ENCODE measurements at places on chromosomes 4 and X.

- peak; percentile 57 for DNase-seq
These were observed 8.7 kb upstream of the SLC25A4 start for GRCh38 chr4:185134307-185134869.

DNA sequence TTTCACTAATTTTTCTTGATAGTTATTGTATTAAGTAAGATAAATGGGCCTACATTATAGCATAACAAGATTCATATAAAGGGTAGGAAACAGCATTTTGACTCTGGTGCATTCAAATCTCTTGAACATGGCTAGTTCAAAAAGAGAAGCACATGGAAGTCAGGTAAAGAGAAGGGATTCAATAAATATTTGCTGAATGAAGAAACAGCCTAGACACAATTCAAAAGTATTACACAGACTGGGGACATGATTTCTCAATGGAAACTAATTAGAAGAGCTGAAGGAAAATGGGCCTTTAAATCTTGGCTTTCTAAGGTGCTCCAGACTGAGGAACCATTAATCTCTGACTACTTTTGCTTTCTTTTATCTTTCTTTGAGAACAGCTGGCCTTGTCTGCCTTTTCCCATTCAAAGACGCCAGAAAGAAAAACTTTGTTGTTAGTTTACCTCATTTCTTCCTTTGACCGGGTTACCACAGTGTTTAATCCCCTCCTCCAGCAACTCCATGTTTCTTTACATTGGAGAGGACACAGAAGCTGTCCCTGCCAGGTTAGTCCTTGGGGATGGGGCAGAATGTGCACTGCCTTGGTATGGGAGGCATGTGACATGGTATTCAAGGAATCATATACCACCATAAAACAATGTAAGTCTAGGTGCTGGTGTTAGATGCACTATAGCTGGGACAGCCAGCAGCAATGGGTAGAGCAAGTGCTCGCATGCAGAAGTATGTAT, 264.2 kb downstream of the CAMK2D start:
- DNase-seq, result no peak

GRCh38 chr4:108113229-108113628, 55.5 kb downstream of the LEF1 start:
- no peak for DNase-seq

DNA sequence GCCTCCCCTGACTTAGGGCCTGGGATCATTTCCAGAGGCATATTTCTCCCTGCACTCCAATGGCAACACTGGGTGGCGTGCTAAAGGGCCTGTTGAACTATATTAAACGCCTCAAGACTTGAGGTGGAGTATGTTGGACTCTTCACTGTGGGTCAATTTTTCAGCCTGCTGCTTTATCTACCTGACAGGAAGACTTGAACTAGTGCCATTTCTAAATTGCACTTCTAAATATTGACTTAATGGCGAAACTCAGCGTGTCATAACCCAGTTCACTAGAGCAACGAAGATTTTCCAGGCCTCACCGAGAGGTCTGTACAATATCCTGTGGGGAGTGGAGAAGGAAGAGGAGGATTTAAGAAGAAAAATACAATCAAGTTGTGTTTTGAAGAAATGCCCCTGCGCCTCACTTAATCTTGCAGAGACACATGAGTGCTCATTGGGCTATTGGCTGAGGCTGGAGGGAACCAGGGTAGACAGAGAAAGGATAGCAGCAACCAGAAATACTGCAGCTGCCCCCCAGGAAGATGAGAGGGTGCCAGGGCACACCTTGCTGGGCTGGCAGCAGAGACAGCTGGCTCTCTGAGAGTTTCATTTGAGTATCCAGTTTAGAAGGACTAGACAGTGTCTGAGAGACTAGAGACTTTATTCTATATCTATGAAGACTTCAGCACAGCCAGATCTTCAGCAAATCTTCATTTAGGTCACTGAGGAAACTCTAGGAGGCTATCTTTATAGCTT, 67.4 kb downstream of the ENPP6 start:
- no peak for DNase-seq

DNA sequence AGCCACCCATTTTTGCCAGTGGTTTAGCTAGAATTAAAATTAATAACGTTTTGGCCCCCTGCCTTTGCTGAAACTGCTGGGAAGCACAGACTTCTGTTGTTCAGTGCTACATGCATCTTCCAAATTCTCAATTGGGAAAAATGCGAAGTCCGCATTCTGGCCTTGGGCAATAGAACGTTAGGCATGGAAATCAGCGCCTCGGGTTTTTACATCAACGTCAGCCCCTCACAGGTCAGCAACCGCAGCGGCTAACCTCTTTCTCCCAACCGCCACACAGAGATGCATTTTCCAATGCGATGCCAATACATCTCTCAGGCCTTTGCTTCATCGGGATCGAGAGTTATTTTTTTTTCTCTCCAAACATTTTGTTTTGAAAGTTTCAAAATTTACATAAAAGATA, 339.1 kb downstream of the DCHS2 start:
- no peak for DNase-seq

DNA sequence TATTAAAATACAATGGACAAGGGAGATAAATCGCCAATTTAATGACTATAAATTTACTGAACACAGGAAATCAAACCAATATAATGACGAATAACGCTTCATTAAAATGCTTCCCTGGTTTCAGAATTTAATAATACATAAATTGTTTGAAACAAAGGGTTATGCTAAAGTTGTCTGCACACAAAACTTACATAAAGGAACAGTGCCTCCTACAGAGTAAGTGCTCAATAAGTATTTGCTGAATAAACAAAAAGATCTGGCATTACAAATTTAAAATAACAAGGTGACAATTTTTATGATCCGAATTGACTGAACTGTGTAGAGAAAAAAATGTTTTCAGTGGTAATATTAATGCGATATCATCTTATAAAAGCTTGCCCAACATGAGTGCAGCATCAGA, 69.6 kb downstream of the NOCT start:
- DNase-seq, result no peak

DNA sequence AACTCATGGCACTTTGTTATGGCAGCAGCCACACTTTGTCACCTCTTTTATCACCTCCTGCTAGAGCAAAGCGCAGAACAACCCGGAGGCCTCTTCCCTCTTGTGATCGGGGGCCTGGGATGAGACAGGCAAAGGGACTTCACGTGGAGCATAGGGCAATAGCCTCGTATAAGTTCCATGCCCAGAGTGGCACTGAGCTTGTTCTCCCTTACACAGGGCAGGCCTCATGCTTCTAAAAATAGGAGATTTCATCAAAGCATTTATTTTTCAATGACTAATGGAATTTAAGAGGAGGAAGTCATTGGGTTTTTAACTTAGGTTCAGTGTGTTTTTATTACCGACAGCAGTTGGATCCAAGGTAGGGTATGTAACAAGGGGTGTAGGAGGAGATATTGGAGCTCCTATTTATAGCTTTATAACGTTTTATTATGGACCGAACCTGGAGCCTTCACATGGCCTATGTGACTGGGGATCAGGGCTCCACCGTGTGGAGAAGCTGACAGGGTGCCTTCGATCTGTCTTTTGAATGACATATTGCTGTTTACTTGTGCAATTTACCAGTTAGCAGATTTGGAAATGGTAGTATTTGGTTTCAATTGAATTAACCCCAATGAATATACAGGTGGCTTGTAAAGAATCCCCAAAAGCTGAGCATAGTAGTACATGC, 93.8 kb downstream of the SLC2A9 start:
- no peak for DNase-seq

GRCh38 chrX:136819031-136819703, 38.4 kb upstream of the ARHGEF6 start:
- DNase-seq, result no peak

DNA sequence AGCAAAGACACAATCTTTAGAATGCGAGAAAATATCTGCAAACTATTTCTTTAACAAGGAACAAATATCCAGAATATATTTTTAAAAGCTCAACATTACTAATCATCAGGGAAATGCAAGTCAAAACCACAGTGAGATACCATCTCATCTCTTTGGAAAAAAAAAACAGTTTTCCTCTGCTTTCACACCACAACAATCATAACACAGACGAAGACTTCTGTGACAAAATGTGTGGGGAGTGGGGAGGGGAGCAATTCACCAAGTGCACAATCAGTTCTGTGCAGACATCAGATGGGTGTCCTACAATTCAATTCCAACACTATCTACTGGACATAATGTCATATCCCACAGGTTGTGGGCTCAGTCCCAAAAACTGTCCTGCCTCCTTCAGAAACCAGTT, 293.2 kb upstream of the SLC7A11 start:
- DNase-seq, result no peak

DNA sequence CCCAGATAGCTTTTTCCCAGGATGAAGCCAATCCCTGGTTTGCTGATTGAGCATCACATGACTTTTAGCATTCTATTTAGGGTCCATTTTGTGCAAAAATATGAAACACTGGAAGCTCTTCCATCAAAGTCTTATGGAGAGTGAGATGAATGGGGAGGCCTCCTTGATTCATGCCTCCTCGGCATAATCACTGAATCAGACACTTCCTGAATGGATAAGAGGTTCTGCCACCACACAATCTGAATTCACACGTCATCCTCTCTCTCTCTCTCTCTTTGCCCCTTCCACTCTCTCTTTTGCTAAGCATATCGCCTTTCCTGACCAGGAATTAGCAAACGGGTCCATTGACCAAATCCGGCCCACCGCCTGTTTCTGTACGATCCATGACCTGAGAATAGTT, 68.7 kb downstream of the CRMP1 start:
- no peak for DNase-seq

GRCh38 chr4:13367244-13367643, 116.9 kb downstream of the RAB28 start:
- DNase-seq, result peak; percentile 5

- DNase-seq, result no peak
These were observed 204.1 kb upstream of the ANK2 start for GRCh38 chr4:112845386-112845785.

DNA sequence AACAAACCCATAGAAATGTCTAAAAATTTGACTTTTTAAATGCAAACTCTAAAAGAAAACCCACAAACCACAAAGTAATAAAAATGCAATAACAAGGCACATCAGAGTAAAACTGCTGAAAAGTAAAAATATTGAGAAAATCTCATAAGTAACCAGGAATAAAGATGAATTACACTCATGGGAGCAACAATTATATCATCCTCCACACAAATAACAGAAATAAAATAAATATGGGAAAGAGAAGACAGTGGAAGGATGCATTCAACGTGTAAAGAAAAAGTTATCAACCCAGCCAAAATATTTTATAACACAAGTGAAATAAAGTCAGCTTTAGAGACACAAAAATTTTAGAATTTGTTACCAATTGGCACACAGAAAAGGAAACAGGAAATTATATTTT, 1420.2 kb downstream of the PCDH18 start:
- DNase-seq, result no peak

- DNase-seq, result no peak
These were observed 984.4 kb downstream of the RAB28 start for GRCh38 chr4:12499693-12500092.

GRCh38 chr4:165867961-165868360, 5.1 kb upstream of the TLL1 start:
- no peak for DNase-seq

GRCh38 chrX:19807414-19807813, 80.0 kb downstream of the SH3KBP1 start:
- DNase-seq, result no peak

DNA sequence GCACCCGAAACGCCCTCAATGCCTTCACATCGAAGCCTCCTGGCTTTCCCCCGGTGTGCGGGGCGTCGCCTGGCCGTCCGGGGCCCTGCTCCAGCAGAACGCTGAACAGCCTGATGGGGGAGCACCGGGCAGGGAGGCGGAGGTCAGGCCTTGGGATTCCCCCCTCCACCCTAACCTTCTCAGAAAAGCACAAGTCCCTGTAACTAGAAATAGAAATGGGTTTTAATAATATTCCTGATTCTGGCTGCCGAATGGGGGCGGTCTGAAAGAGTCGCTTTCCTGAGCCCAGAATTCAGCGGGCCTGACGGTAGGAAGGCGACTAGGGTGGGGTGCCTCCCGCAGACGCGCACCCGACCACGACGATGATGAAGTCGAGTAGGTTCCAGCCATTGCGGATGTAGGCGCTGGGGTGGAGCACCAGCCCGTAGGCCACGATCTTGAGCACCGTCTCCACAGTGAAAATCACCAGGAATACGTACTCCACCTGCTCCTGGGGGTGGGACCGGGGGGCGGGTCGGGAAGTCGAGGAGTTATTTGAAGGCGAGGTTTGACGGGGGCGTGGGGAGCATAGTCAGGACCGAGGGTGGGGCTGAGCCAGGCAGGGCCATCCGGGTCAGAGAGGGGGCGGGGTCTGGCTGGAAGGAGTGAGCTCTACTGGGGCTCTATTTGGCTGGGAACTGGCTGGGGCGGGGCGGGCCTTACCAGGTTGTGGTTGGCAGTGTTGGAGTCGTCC, 2.5 kb downstream of the CACNA1F start:
- peak; percentile 22 for DNase-seq

DNA sequence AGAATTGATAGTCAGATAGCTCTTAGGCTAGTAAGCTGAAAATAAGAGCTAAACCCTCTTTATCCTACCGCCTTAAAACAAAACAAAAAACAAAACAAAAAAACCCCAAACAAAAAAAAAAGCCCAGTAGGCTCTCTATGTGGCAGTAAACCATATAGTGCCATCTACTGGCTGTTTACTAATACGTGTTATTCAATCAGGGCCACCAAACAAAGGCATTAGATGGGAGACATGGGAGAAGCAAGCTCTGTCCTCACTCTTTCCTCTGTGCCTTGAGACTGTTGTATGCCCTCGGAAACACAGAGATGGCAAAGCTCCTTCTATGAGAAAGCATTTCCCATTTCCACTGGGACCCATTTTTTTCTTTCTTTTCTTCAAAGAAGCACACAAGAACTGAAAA, 148.8 kb upstream of the MID1 start:
- peak; percentile 39 for DNase-seq

Measured in kidney tubule cell (primary cell).